Coronary artery (tissue), 2 donors: ENCODE measurements at places on chromosomes 5 and 9.

DNA sequence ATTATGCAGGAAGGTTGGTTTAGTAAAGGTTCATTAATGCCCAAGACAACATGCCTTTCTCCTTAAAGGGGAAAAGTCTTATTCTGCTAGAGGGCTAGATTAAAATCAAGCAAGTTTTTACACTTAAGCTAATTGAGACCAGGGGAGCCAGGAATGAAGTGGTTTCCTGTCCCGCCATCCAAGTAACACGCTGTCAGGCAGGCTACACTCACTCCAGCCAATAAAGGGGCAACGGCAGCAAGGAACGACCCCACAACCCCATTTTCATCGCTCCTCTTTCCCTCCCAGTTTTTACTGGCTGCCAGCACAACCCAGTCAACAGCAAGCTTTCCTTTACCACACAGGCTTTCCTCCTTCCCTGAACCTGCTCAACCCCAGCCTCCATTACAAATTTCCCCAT lies 225.1 kb downstream of the DCP2 start:
- DNase-seq: no peak

DNA sequence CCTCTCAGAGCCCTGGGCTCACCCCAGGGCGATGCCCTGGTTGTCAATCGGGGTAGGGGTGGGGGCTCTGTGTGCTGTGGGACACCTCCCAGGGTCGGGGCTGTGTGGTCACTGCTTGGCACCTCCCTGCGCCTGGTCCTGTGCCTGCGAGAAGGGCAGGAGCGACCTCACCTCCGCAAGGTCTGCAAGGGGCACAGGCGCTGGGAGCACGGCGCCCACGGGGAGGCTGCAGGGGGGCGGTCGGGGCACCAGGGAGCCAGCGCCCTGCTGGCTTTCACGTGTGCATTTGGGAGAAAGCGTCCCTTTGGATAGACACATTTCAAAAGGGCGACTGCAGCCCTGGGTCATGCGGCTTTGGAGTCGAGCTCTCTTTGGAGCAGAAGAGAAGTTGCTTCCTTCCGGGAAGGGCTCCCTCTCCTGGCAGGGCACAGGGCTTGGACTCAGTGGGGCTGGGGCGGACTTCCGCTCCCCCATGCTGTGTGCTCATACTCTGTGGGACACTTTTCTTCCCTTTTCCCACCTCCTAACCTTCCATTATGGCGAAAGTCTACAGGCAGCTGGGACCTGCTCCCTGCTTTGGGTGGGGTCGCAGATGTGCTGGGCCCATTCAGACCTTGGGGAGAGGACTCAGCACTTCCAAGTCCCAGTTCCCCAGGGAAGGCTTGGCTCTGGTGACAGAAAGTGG lies 52.9 kb upstream of the SLC28A3 start:
- DNase-seq: no peak

DNA sequence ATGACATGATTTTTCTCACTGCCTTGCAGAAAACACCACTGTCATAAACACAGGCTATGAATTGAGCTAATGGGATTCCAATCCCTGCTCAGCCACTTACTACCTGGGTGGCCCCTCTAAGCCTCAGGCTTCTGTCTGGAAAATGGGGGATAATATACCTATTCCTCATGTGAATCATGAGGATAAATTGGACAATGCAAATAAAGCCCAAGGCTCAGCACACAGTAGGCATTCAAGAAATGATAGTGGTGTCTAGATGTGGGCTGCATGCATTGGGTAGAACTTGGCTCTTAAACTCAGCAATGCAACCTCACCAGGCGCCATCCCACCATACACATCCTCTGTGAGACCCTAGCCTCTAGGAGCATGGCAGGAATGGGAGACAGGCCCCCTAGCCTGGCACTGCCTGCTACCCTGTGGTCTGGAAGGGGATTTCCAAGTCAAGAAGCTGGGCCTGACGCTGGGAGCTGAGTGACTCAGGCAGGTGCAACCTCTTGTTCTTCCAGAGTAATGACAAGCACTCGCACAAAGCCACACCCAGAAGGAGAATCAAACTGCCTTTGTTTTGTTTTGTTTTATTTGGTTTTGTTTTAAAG lies 2.3 kb upstream of the TNIP1 start:
- DNase-seq: no peak

DNA sequence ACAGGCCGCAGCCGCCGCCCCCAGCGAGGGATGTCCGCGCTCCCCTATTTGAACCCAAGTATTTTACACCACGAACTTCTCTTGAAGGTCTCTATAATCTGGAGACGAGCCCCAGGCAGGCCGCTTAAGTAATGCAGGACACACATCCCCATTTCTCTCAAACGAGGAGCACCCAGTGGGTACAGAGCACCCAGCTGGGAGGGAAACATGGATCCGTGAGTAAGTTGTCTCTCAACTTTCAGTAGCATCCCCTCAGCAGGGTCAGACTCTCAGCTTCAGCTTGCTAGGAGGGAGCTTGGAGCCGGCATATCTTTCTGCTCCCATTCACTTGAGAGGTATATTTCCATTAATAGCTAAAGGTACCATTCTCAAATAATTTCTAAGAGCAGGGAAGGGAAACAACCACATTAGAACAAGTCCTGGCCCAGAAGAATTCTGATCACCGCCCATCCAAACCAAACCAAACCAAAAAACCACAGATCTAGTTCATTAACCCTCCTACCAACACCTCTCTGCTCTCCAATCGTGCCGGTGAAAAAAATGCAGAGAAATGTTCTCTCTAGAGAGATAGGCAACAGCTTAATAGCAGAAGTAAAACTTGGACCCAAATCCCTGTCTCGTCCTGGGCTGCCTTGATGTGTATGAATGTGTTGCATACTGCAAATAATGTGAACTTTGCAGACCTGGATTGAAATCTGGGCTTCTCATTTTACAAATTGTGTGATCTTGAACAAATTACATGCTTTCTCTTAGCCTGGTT lies 910 bp downstream of the TDRD7 start:
- DNase-seq: no peak

DNA sequence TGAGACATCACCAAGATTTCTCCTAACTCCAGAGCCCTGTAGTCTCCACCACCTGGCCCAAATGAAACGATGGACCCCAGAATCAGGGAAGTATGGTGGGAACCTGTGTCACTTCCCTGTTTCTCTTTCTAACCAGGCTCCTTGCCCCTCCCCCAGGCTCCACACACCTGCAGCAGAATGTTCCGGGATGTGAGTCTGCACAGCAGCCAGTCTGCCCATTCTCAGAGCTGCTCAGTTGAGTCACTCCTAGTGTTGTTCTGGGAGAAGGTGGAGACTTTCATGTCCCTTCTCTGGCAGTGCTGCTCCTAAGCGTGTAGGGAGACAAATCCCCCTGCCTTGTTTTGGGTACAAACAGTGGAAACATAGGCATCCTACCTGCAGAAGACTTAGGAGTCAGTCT lies 76.0 kb upstream of the XPA start:
- no peak for DNase-seq

DNA sequence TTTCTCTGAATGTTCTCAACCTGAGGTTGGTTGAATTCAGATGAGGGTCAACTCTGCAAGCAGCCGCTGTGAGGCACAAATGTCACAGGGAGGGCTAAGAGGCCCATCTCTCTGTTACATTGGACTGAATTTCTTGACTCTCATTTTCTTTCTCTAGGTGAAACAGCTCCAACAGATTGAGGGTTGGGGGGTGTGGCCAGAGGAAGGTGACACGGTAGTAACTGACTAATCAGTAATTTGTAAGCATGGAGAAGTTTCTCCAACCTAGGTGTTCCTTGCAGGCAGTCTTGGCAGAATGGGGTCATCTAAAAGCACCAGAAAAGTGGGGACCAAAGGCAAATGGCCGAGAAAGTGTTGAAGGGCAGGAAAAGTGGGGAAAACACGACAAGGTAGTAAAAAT lies 16.8 kb downstream of the CCT5 start:
- DNase-seq: no peak

DNA sequence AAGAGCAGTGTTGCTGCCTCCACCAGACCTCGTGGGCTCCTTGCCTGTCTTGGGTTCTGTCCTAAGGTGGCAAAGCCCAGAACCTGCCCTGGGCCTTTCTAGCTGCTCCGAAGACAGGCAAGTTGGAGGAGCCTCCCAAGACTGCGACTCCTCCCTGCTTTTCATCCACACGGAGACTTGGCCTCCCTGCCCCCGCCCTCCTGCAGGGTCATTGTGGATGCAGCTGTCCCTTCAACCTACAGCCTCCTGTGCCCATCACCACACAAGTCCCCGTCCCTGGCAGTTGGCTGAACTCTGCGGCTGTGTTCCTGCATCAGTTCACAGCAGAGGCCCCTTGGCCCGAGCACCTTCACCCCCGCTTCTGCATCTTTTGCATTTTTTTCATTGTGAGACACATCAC lies 59.2 kb downstream of the WNK2 start:
- DNase-seq: no peak

DNA sequence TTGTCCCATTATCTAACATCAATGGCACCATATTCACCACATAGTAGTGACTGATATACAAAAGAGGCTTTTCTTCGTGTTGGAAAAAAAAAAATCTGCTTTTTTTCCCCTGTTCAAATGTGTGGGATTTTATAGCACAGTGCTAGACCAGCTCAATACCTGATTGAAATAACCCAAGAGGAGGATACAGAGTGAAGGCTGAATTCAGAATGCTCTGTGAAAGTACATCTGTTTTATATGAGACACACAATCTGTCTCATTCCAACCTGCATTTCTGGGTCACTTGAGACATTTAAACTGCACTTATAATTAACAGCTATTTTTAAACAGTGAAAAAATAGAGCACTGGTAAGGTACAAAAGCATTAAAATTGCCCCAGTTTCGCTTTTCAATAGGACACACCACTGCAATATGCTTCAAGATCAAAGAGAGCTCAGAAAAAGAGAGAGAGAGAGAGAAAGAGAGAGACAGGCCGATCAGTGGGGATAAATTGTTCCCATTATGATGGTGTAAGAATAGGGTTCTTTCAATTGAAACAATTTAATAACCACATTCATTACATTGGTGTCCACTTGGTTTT lies 179.3 kb downstream of the NR2F1-AS1 start:
- no peak for DNase-seq

- DNase-seq: no peak
These were observed 20.8 kb downstream of the SV2C start for GRCh38 chr5:76104027-76104426.

DNA sequence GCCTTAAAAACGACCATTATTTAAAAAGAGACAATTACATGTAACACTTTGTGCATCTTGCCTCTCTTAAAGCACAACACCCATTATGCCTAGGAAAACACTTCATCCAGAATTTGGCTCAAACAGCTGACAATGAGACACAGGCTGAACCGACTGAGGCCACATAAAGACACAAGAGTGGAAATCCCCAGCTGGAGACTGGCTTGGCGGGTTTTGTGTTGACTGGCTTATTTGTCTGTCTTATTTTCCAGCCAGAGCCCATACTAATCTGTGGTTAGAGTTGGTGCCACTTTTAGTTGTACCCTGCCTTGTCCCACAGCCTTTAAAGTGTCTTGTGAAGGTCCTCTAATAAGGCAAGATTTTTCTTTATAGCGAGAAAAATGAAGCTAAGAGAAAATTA lies 21.2 kb downstream of the TRIM14 start:
- no peak for DNase-seq

- no peak for DNase-seq
These were observed 65.4 kb upstream of the IRX4 start for GRCh38 chr5:1948111-1948510.

DNA sequence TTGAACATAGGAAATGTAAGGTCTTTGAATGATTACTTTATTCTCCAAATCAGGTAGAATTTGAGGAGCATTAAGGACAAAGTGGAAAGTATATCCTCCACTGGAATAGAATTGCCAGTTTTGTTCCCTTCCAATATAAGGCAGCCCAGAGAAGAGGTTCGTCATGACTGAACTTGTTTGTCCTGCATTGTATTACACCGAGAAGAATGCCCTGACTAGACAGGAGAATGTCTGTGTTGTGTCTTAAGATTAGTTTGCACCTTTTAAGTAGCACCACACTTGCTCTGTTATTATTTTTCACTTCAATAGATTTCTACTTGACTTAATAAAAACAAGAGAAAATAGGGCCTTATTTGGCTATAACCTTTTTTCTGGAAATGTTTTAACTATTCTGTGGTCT lies 586.2 kb upstream of the PTGER4 start:
- no peak for DNase-seq

DNA sequence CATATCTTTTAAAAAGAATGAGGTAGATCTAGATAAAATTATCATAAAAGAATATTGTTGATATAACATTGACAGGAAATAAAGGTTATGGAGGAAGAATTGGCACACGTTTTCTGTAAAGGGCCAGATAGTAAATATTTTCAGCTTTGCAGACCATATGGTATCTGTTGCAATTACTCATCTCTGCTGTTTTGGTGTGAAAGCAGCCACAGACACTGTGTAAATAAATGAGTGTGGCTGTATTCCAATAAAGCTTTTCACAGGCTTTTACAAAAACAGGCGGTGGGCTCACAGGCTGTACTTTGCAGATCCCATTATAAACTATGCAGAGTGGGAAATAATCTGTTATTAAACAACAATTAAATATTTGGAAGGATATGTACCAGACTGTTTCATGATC lies 87.4 kb downstream of the SGCD start:
- no peak for DNase-seq

DNA sequence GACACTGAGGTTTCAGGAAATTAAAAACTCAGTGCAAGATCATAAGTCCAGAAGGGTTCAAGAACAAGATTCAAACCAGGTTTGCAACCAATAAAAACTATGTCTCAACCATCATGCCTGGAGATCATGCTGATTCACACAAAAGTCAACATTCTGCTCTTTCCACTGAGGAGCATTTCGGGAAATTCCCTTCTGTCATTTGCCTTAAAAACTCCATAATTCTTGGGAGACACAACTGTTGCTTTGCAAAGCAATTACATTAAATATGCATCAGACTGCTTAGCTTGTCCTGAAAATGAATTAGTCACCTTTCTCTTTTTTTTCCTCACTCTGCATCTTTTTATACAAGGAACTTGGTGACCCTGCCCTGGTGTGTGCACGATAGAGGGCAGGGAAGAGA lies 275.9 kb upstream of the ZNF462 start:
- no peak for DNase-seq

DNA sequence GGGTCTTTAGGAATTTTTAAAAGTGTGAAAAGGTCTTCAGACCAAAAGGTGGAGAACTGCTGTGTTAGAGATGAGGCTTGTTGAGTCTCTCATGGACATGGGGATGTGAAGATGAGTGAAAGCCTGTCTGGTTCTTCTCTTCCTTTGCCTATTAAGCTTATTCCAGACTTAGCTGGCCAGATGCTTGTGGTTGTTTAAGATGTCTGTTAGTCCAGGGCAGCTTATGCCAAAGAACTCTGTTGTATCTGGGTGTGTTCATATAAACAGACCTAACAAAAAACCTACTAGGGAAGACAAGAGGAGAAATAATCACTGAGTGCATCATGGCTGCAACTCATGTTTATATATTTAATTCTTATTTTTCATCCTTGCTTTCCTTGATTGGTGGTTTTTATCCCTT lies 57.5 kb upstream of the NCS1 start:
- no peak for DNase-seq

- DNase-seq: no peak
These were observed 5.9 kb downstream of the ATPSCKMT start for GRCh38 chr5:10243660-10244240.

DNA sequence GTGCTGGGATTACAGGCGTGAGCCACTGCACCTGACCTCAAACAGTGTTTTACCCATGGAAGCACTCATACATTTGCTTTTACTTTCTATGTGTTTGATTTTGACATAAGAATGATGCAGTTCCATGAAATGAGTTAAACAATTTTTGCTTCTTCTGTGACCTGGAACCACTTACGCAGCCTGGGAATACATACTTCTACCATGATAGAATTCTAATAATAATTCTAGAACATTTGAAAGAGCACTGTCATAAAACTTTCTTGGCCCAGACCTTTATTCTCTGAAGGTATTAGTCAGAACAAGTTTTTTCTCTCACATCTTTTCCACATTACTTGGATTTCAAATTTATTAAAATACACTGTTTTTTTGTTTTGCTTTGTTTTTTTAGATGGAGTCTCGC lies 25.3 kb upstream of the COL5A1 start:
- DNase-seq: no peak
